ENCODE measurements at places on chromosomes 7 and 10.

GRCh38 chr10:80408242-80409101 lies at the start of gene PRXL2A:
Gene PRXL2A (plus strand): TSS chr10:80408551. CDS start chr10:80420468, 11,917 bp downstream.
- DNase-seq, result no peak

DNA sequence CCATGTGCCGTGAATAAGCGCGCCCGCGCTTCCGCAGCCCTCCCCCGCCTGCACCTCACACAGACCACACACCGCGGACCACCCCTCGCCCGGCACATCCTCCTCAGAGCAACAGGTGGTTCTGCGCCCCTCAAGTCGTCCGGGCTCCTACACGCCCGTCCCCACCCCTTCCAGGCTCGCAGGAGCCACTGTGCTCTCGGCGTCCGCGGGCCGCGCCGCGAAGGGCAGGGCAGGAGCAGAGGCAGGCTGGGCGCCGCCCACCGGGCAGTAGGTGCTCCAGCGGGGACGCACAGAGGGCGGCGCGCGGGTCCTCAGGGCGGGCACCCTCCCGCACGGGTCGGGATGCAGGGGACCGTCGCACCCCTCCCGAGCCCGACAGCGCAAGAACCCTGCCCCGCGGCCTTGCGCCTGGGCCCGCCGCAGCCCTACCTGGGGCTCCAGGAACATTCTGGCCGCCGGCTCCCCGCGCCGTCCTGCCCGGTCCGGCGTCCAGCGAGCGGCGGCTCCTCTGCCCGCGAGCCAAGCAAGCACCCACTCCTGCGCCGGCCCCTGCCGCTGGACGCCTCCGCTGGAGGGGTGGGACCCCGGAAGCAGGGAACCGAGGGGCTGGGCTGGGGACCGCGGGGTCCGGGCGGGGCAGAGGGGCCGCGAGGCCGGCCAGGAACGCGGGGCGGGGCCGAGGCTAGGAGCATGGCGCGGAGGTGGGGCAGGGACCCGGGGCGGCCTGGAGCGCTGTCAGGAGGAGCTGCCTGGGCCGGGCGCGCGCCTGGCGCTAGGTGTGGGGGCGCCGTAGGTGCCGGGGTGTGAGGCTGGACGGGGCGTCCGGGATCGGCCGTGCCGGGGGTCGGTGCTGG lies 37.4 kb downstream of the RASGEF1A start:
- no peak for DNase-seq

GRCh38 chr7:159237022-159237653 lies 92.5 kb upstream of the VIPR2 start:
- no peak for DNase-seq

DNA sequence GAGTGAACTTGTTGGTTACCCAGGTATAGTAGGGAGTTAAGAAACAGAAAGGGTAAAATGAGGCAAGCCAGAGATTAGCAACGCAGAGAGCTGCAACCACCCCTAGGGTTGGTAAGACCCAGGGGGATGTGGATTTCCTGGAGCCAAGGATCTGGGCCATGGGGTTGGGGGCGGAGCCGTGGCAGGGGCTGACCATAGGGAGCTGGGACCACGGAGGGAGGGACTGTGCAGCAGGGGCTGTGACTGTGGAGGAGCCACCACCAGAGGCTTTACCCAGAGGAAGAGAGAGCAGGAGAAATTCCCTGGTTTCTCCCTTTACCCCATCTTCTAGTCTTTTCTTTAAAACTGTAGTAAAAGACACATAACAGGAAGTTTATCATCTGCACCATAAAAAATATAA lies 58.6 kb upstream of the BAIAP2L1 start:
- DNase-seq, result no peak

DNA sequence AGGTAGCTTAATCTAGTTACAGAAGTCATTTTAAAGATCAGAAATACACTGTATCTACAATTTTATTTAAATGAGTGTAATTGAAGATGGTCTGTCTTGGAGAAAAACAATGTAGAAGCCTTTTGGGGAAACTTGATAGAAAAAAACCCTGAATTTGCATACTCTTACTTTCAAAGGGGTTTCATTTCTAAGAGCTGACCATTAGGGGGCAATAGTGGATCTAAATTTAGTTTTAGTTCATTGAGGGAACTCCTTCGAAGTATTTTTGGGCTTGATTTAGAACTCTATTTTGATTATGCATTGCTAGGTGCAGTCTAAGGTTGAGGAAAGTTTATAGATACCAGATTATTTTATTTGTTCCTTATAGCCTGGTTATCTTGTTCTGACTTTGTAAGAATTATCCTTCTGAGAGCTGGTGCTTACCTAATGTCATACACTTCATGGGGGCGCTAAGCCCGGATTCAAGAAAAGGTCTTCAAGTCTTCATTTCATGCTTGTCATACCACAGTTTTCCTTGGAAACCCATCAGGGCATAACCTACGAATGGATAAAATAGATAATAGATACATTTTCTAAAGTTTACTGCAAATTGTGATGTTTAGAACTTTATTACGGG lies 69.1 kb upstream of the MXI1 start:
- peak; percentile 65 for DNase-seq

DNA sequence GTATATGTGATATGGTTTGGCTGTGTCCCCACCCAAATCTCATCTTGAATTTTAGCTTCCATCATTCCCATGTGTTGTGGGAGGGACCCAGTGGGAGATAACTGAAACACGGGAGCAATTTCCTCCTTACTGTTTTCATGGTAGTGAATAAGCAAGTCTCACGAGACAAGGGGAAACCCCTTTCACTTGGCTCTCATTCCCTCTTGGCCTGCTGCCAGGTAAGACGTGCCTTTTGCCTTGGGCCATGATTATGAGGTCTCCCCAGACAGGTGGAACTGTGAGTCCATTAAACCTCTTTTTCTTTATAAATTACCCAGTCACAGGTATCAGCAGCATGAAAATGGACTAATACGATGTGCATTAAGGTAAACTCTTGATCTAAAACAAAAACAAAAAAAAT lies 357.1 kb upstream of the AOAH start:
- DNase-seq, result peak; percentile 52

DNA sequence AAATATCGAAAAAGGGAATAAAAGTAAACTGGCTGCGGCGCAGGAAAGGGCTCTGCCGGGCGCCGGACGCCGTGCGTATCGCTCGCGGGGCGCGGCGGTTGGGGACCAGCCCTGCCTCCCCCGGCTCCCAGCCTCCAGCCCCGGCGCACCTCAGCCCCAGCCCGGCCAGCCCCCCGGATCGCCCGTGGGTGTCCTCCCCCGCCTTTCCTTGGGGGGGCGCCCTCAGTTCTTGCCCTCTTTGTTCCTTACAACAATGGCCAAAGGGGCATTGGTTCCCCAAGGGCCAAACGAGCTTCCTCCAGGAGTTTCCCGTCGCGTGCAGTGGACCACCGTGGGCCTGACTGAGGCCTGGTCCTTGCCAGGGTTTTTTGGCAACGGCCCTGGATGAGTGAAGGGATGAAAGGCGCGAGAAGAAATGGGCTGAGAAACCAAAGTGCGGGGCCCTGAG lies 1.2 kb downstream of the MACROH2A2 start:
- no peak for DNase-seq

DNA sequence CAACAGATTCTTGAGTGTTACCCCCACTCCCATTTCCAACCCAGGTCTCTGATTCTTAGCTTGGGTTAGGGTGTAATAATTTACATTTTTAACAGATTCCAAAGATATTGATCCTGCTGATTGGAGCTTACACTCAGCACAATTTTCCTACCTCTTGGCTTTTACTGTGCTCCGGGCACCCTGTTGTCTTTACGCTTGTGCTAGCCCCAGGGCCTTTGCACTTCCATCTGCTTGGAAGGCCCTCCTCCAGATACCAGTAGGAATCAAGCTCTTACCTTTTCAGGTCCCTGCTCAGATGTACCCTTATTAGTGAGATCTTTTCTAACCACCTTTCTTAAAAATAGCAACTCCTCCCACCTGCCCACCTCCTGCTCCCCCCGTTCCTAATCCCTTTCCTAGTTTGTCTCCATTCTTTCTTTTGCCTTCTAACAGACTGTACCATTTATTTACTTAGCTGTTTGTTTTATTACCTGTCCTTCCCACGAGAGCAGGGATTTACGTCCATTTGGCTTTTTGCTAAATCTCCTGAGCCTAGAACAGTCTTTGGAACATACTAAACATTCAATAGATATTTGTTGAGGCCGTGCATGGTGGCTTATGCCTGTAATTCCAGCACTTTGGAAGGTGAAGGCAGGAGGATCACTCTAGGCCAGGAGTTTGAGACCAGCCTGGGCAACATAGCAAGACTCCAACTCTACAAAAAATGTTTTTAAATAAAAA lies 316.3 kb downstream of the PRPF18 start:
- no peak for DNase-seq

DNA sequence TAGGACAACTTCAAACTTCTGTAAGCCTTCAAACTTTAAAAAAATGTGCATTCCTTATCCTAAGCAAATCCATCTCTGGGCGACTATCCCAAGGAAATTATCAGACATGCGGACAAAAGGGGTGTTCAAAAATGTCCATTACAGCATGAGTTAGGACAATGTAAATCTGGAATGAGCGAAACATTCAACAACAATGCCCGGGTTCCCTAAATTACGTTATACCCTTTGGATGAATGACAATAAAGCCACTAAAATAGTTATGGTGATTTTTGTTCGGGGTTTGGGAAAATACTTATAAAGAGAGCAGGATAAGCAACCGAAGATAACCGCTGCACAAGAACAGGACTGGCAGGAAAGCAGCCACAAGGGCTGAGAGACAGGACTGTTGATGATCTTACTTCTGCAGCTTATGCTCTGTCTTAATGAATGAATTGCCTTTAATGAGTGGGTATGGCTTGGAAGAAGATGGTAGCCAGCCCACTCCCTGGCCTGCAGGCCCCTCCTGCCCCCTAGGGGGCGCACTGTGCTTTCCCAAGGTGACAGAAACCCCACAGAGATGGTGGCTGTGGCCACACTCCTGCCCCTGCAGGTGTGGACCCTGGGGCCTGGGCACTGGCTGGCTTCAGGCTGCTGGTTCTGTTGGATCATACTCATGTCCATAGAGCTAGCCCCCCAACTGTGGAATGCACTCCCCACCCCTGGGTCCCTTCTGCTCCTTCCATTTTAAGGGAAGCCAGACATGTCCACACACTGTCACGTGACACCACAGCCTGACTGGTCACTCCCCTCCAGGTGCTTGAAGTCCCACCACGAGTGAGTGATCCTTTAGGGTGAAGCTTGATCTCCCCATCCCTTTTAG lies 45.0 kb downstream of the ZCCHC24 start:
- DNase-seq, result peak; percentile 26

DNA sequence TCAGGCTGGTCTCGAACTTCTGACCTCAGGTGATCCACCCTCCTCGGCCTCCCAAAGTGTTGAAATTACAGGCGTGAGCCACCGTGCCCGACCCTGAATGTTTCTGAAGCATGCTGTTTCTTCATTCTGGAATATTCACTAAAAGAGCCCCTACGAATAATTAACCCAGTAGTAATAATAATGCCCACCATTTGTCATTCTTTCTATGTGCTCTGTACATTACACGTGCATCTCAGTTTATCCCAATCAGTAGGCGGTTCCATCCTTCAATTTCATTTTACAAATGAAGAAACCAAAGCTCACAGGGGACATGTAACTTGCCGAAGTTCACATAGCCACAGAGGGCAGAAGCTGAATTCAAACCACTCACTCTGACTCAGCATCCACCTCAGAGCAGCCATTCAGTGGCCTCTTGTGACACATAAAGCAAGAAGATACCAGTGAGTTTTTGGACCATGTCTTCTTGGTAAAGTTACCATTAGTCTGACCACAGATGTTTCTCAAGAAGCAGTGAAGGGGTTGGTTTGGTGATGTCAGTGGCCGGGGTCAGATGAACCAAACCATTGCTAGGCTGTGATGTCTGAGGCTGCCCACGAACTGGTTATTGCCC lies 71.9 kb upstream of the DUSP5 start:
- DNase-seq, result peak; percentile 81

DNA sequence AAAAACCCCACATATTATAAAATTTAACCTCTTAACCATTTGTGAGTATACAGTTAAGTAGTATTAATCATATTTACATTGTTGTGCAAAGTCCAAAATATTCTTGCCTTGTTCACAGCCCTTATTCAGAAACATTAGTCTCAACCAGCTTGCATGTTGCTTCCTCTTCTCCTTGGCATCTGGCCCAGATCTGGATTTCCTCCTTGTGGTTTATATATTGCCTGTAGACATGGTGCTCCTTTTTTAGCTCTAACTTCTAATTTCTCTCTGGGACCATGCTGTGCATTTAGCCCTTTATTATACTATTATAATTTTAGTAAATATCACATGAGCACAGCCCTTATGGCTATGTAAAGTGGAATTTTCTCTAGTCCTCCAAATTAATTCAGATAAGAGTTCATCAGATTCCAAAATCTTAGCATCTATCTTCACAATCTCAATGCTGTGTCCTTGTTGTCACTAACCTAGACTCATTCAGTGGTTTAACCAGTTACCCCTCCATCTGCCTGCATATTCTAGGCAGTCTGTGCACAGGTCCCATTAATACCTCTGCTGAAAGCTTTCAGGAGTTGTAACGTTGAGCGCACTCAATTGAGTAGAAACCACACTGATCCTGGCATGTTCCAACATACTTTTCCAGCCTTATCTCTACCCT lies 7.9 kb downstream of the CPED1 start:
- DNase-seq, result peak; percentile 82
